ENCODE measurements at places on chromosomes 16 and 17.
A peak's percentile ranks its signal among the peaks of the same experiment; 100 is the strongest.

- DNase-seq = no peak
Measured at GRCh38 chr17:33583518-33584417, 290.7 kb upstream of the ASIC2 start.

DNA sequence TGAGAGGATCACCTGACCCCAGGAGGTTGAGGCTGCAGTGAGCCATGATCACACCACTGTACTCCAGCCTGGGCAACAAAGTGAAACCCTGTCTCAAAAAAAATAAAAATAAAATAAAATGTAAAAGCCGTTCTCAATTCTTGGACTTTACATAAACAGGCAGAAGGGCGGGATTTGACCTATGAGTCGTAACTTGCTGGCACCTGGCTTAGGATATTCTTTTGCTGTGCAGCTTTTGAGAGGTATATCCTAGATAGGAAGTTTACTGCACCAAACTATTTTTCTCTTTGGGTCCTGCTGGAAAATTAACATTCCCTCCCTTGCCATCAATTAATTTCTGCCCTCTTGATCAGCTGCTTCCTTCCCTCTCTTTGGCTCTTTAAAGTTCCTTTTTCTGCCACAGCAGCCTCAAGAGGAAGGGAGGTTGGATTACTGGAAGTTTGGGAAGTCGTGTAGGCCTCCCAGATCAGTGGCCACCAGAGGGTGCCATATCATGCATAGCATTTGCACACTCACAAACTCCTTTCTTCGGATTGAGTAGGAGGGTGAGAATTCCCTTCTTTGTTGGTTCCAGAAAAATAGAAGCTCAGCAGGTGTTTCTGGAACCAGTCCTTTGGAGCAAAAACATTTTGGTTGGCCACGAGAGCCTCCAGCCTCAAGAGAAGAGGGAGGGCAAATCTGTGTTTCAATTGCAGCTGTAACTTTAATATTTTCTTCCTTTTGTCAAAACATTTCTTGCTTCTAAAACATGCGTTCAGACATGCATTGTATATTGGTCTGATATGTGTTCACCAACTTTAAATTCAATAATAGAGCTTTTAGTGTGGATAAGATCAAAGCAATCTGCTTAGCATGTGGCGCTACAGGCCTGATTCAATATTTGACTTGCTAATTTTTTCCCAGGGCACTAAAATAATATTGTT, 147.3 kb downstream of the CCDC182 start:
- peak; percentile 77 for DNase-seq

- DNase-seq = peak; percentile 79
Measured at GRCh38 chr16:67191995-67192681, at the start of gene E2F4. Gene E2F4, plus strand, starts transcription at chr16:67192155. Its CDS starts 73 bp downstream, at chr16:67192228.

GRCh38 chr16:50038756-50039529, 13.9 kb downstream of the CNEP1R1 start:
- DNase-seq = no peak

DNA sequence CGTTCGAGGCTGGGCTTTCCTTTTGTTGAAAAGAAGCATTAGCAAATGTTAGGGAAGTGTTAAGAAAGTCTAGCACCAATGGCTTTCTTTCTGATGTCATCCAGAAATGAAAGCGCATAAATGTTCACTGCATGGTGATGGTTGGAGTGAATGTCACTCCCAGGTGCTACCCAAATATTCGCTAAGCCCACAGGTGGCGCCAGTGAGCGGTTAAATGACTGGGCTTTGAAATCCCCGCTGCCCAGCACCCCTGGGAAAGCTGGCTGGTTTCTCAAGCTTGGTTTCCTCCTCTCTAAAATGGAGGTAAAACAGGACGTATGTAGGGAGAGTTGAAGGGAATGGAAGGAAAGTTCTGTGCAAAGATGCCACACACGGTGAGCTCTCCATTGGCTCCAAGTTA, 104.4 kb downstream of the IRX5 start:
- no peak for DNase-seq

DNA sequence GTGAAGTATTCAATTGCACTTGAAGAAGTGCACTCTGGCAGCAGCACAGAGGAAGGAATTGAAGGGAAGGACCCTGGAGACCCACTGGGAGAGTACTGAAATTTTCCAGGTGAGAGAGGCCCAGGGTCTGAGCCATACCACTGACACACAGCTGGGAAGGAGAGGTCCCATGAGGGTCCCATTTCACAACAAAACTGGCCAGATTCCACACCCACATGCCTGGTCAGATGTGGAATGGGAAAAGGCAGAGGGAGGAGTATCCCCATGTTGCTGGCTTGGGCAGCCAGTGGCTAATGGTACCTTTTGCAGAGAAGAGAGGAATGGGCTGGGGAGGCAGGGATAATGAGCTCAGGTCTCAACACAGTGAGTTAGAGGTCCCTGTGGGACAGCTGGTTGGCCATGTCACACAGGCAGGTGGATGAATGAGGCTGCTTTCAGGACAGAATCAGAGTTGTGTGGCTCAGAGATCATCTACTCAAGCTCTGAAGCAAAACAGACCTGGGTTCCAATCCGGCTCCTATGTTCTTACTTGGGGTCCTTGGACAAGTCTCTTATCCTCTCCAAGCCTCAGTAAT, 26.2 kb upstream of the NGFR start:
- DNase-seq = no peak

- DNase-seq = no peak
Measured at GRCh38 chr17:13084420-13084819, 66.6 kb upstream of the ELAC2 start.

GRCh38 chr17:7576432-7576937, 3.0 kb upstream of the CD68 start:
- DNase-seq = no peak

- DNase-seq = no peak
Measured at GRCh38 chr16:3479654-3480216, 15.6 kb downstream of the C16orf90 start.

DNA sequence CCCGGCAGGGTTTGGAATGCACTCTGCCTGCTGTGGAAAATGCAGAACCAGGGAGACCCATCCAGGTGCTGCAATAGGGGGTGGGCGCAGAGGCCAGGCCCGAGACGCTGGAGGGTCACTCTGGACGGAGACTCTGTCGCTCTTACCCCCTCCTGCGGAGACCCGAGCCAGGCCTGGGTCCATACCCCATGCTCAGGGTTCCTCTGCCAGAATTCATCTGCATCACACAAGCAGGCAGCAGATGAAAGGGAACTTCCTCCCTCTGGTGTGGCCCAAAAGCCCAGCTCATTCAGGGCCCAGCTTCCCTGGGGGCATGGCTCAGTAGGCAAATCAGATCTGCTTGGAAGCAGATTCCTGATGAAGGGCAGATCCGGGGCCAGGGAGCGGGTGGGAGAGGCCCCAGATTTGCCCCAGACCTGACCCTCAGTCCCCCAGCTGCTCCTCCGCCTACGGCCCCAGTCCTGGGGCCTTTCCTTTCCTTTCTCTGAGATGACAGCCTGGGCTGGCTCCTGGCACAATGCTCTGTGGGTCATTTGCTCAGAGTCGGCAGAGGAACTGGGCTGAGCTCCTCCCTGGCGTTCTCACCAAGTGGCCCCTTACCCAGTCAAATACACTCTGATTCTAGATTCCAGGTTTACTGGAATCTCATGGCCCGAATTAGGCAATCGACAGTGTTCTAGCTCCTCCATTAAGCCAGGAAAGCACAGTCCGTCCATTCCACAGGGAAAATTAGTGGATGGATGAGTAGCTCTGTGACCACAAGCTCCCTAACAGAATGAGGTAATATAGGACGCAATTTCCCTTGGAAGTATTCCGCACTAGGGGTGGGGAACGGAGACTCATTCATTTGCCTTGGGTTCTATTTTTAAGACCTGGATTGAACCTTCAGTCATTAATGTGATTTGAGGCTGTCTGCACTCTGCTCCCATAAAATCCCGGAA, 19.1 kb upstream of the RASD1 start:
- no peak for DNase-seq

DNA sequence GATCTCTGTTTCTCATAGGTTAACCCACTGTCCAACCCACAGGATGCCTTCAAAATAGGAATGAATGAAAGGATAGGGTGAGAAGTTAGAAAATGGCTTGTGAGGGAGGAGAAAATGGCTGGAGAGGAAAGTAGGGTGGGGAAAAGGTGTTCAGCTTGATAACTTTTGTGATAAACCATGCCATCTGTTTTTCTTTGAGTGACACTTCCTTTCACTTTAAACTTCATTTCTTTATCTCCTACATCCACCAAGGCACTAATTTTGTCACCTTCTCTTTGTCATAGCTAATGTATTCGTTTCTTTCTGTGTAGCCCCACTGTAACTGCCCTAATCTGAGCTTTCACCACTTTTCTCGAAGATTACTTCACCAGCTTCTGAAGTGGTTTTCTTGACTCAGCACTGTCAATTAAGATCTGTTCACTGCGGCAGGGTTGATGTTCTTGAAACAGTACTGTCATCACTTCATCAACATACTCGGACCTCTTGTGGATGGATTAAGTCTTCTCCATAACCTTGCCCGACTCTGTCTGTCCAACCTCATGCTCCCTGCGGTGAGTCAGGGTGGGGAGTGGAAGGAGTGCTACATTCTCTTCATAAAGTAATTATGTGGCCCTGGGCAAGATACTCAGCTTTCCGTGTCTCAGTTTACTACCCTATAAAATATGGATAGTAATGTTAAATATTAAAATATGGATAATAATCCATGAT, 5.5 kb upstream of the KRT10 start:
- no peak for DNase-seq

DNA sequence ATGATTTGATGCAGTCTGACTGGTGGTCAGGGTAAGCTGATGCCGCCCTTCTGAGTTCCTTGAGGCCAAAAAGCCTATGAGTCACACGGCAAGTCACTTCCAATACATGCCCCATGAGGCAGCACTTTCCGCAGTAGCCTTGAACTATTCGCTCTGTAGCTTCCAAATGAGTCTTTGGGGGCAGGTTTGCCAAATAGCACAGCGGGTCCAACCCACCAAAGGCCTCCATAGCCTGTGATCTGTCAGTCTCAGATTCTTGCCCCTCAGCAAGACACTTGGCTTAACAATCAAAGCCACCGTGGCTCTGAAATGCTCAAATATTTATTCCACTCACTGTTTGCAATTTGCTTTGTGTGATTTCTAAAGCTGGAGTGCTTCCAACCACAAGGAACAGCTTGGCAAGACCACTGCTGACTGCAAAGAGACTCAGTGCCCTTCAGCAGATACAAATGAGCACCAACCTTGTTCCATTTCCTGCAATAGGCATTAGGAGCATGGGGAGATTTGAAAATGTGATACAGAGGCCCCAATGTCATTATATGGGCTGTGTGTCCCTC, 45.4 kb downstream of the CLEC19A start:
- DNase-seq = no peak

- no peak for DNase-seq
Measured at GRCh38 chr17:32759476-32759875, 117.4 kb downstream of the MYO1D start.

GRCh38 chr16:65376601-65377000, 254.7 kb upstream of the CDH11 start:
- no peak for DNase-seq

DNA sequence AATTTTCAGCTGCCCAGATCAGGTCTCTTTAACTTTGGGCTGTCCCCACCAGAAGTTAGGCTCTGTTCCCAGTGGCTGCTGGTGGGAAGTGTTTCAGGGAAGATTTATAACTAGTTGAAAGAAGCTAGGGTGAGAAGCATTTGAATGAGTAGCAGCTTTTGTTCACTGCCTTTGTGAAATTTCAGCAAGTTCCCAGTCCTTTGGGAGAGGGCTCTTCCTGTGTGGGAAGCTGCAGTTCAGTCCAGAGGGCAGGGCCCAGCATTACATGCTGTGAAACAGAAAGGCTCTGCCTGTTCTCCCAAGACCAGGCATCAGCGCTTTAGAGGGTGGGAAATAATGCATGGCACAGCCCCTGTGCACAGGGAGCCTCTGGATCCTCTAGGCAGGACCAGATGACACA, 17.8 kb downstream of the PROCA1 start:
- no peak for DNase-seq

- no peak for DNase-seq
Measured at GRCh38 chr16:86874141-86874540, 295.8 kb downstream of the FOXL1 start.

DNA sequence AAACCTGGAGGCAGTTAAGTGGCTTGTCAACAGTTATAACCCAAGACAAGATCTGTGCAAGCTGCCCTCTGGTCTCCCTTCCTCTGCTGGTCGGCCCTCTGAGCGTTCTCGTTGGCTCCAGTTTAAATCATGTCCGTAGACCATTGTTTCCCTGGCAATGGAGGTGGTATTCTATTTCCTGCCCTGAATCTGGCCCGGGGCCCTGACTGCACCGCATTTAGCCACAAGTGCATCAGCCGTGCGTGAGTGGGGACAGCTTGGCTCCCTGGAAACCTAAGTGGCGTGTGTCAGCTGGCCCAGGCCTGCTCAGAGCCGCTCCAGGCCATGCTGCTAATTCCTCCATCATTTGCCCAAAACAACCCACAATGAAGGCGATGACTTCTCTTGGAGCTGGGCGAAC, 15.0 kb upstream of the MYLK3 start:
- DNase-seq = no peak

DNA sequence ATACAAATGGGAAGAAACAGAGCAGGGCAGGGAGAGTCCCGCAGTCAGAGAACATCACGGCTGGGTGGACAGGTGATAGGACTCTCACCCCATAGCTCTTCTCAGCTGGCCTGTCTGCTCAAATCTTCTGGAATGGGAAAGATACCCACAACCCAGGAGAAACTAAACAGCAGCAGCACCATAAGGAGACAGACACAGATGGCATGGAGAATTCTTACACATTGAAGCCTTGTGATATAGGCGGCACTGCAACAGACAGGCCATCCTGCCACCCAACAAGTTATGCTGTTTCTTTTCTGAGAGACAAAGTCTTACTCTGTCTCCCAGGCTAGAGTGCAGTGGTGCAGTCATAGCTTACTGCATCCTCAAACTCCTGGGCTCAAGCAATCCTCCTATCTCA, 8.6 kb upstream of the ANKRD40CL start:
- no peak for DNase-seq

DNA sequence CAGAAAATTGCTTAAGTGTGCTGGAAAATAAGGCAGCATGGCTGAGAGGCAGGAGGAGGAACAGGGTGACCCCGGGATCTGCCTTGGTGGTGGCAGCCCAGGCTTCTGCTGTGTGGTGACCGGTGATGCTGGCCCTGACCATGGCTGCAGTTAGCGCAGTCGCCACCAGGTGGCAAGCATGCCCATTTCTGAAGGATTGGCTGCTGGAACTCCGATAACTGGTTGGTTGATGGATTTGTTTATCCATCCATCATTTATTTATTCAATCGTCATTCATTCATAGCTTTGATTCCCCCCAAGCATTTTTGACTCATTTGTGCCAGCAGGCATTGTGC, 29.1 kb upstream of the ITGA3 start:
- no peak for DNase-seq
